ENCODE measurements at places on chromosomes 12 and 14.

DNA sequence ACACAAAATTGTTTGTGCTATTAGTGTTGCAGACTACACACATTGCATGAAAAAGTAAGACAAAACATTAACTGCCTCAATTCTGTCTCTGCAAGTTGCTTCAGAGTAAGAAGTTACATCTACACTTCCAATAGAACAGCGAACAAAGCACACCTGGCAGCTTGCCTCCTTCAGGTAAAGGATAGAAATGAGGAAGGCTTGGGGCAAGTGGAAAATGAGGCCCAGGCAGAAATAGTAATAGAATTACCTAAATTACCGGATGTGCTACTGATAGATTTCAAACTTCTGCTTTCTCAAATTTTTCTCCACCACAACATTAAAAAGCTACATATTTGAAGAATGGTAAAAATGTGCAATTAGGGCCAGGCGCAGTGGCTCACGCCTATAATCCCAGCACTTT lies 37.7 kb downstream of the CCDC175 start:
- no peak for DNase-seq

DNA sequence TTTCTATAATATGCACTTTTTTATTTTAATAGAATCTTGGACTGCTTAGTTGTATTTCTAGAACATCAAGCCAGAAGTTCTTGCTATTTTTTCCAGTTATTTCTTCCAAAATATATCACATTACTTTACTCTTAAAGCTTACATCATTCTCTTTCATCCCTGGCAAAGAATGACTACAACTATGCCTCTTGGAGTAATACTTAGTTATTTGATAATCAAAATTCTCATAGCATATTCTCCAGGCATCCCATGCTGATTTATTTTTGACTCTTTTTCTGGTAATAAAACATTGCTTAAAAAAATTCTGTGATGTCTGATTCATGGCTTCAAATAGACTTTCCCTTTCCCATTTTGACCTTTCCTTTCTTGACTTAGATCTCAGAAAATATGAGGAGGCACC lies 118.7 kb upstream of the TSPAN8 start:
- DNase-seq = no peak

DNA sequence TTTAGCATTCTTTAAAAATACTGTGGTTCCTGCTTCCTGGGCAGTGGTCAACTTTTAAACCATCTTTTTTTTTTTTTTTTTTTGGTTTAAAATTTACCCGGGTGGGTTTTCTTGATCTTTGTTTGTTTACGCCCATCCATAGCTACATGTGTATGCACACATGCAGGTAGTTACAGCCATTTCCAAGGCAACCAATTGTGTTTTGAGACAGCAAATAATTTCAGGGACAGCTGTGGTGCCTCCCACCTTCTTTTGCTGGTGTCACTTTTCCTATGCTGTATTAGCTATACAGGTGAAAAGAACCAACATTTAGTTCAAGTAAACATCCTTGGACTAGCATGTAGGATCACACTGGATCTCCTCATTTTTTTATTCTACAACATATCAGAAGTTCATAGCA lies 52.0 kb upstream of the PSMA6 start:
- no peak for DNase-seq

DNA sequence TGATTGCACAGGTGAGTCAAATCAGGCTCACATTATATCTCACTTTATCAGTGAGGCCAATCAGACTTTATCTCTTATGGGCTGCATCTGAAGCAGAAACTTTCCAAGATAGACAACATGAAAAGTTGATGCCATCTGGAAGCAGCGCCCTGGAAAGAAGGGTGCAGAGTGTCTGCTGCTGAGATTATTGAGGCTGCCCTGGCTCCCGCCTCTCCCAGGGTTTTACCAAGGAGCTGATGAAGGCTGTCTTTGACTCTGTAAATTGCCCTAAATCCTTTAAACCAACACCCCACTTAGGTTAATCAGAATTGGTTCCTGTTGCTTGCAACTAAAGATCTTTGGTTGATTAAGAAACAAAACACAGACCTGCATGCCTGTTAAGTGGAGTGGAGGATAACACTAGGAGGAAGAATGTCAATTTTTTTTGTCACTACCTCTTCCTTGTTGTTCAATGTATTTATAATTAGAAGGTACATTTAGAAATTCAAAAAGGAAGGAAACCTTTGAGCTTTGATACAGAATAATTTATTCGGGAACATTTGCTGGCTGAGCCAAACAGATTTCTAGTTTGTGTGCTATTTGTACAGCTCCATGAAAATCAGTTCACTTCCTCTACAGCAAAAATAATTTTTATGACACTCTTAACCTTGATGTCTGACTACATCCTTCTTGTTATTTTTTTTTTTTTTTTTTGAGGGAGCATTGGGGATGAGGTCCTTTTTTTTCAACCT lies 104.1 kb downstream of the VEZT start:
- DNase-seq = no peak

- DNase-seq = no peak
These were observed 85.5 kb downstream of the CEP83 start for GRCh38 chr12:94374124-94374523.

DNA sequence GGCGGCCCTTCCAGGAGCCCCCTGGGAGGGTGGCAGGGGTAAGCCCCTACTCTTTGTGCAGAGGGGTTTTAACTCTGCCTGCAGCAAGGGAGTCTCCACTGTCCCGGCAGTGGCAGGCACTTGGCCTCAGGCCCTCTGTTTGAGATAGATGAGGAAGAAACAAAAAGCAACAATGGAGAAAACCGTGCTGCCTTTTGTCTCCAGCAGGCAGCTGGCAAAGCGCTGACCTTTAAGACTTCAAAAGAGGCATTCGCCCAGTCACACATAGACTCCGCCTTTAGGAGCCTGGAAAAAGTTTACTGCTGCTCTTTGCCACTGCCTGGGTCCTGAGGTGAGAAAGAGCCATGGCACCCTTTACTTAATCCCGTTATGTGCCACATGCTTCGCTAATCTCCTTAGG lies 158.2 kb upstream of the NTF3 start:
- DNase-seq = no peak

DNA sequence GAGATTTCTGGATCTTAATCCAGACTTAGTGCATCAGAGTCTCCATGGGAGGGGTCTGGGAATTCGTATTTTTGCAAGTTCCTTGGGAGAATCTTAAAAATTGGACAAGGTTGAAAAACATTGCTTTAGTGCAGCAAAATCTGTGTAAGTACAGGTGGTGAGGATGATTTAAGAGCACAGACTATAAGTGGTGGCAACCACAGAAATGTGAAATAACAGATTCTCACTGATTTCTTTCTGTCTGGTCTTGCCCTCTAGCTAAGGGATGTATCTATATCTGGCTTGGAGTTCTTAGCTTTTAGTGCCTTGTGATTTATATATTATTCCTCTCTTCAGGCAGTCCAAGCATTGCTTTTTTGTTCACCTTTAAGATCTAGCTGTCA lies 116.2 kb downstream of the DIP2B start:
- DNase-seq = no peak

- no peak for DNase-seq
These were observed 25.4 kb downstream of the PAWR start for GRCh38 chr12:79665212-79665887.
